Fibroblast of lung (primary cell): ENCODE measurements at places on chromosomes 7 and 10. TPM values are rescaled to one million over a fixed set of nuclear protein-coding genes. Genes with fewer than 3 reads are reported as not detected.
A peak's percentile ranks its signal among the peaks of the same experiment; 100 is the strongest.

- DNase-seq: no peak
Observed at GRCh38 chr7:1761097-1761496, 91.0 kb downstream of the ELFN1 start.

DNA sequence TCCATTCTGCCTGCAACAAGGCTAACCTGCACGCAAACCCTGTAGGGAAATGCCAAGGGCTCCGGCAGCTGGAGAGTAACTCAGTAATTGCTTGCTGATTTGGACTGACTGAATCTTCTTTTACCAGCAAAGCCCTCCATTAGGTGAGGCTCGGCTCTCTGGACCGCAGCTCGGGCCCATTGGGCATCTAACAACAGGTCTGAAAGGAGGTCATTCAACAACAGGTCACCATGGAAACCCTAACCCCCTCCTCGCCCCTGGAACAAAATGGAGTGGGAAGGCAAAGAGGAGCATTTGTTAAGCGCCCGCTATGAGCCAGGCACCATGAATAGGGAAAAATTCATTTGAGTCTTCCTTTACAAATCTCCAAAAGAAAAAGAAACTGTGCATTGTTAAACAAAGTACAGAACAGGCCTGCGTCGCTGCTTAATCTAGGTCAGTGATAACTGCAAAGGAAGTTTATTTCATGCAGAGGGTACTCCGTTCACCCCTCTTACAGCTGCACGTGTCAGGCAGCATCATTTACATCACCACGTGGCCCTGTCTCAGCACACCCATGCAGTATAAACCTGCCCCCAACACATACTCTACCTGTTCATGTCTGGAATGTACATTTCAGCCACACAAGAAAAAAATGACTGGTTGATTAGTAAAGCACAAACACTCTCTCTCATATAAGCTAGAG lies 248.8 kb upstream of the NEBL start:
- DNase-seq: no peak

- peak; percentile 22 for DNase-seq
Observed at GRCh38 chr10:124041675-124042445, 51.5 kb downstream of the CHST15 start.

Gene GJD4
- not detected in 2 replicates for polyA plus RNA-seq

Gene SPDYE2
- not detected in 2 replicates for polyA plus RNA-seq

Gene GRM3
- polyA plus RNA-seq: not detected in 2 replicates
